ENCODE measurements at places on chromosomes 2 and 18.

DNA sequence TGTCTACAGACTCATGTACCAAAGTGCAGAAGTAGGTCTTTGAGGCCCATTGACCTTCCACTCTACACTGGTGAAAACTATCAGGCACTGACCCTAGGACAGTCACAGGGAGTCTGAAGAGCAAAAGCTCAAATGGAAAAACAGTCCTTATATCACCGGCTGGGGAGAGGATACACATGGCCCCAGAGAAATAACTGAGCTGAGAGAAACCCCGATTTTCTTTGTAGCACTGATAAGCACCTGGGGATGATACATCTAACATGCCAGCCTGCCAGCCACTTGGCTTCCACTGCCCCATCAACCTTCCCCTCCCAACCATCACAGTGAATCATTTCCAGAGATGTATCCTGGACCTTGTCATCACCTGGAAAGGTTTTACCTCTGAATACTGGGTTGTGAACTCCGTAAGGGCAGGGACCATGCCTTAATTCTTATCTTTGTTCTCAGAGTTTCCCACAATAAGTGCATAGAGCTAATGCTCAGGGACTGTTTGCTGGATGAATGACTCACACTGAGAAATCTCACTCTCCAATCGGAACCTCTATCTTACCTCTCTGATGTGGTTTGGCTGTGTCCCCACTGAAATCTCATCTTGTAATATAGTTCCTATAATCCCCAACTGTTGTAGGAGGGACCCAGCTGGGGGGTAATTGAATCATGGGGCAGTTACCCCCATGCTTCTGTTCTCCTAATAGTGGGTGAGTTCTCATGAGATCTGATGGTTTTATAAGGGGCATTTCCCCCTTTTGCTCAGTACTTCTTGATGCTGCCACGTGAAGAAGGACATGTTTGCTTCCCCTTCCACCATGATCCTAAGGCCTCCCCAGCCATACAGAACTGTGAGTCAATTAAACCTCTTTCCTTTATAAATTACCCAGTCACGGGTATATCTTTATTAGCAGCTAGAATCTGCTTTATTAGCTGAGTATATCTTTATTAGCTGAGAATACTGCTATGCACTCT is 37.1 kb downstream of the EVA1A start:
- DNase-seq = no peak

DNA sequence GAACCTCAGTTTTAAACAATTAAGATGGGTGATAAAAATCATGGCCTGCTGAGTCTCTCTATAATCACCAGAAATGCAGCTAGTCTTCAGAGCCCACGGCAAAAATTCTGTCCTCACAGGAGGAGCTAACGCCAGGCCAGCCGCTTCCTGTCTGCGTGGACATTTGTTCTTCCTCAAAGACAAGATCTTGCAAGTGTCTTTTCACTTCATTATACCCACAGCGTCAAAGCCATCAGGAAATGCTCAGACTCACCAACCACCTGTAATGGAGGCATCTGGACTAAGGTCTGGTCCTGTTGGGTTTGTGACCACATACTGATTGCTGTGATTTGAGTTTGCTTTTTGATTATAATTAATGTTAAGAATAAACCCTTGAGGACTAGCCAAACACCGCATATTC is 473.8 kb upstream of the MC4R start:
- DNase-seq = no peak

GRCh38 chr2:191835539-191836350 is 11.1 kb downstream of the CAVIN2 start:
- DNase-seq = no peak

- no peak for DNase-seq
Measured at GRCh38 chr2:170762760-170763159, 7.4 kb upstream of the ERICH2 start.

DNA sequence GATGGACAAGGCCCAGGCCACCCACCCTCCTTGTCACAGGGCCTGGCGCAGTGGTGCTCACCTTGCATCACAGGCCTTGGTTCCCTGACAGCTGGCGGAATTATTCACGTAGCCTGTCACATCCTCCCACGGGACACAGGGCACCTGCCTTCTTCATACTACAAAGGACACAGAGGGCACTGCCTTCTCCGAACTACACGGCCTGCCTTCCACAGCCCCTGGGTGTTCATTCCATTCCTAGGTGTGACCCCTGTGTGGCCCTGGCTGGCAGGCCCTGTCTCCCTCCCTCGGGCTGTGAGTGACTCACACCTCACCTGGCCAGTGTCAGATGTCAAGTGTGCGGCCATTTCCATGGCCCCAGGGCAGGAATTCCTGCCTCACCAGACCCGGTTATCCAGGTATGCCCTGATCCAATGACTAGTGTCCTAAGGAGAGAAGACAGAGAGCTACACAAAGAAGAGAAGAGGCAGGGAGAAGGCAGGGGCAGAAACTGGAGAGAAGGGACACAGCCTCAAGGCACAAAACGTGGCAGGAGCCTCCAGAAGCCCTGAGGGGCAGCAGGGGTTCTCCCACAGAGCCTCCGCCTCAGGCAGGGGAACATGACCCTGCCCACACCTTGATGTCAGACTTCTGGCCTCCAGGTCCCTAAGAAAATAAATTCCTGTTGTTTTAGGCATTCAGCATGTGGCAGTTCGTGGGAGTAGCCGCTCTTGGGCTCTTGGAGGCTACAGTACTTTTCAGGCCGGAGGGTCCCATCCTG is 43.4 kb downstream of the MBP start:
- no peak for DNase-seq
